ENCODE measurements at places on chromosomes 7 and 10.

GRCh38 chr7:12866207-12866606 lies 178.8 kb downstream of the ARL4A start:
- DNase-seq, result no peak

DNA sequence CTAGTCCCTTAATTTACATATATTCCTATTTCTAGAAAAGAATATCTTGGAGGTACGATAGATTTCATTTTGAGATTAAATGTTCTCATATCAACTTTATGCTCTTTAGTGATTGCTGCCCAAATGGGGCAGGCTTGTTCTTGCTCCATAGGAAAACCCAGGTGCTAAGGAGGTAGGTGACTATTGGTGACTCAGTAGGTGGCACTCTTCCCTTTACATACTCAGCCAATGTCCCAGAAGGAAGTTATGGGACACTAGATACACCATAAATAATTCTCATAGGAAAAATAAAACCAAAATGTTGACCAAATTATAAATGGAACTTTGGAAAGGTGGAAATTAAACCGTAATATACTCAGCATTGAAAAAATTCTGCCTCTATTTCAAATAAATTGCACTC lies 4.0 kb downstream of the SKAP2 start:
- no peak for DNase-seq

GRCh38 chr10:124016804-124017375 lies 76.5 kb downstream of the CHST15 start:
- DNase-seq, result no peak

DNA sequence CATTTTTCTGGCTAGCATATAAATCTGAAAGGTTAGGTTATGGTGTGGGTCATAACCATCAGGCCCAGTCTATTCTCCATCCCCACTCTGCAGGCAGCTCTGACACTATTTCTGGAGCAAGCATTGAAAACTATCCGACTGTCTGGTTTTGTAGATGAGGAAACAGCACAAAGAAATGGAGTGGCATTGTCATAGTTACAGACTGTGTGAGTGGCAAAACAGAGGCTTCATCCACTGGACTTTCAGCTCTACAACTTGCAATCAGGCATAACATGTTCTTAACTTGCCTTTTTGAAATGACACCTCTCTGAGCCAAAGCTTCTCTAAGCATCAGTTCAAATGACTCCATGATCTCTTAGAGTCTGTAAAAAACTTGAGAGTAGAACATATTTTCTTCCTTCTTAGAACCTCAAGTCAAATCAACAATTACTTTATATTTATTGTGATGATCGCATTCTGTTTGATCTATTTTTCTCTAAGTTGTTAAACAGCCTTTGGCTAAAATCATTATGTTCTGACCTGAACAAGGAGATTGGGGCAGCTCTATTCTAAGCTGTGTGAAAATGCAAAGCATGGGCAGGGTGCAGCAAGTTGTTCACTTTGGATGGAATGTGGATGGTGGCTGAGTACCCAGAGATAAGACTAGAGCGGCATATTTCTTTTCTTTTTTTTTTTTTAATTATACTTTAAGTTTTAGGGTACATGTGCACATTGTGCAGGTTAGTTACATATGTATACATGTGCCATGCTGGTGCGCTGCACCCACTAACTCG lies 68.5 kb downstream of the LRRC4 start:
- no peak for DNase-seq

- no peak for DNase-seq
Observed at GRCh38 chr10:71534568-71535194, 138.0 kb downstream of the CDH23 start.

DNA sequence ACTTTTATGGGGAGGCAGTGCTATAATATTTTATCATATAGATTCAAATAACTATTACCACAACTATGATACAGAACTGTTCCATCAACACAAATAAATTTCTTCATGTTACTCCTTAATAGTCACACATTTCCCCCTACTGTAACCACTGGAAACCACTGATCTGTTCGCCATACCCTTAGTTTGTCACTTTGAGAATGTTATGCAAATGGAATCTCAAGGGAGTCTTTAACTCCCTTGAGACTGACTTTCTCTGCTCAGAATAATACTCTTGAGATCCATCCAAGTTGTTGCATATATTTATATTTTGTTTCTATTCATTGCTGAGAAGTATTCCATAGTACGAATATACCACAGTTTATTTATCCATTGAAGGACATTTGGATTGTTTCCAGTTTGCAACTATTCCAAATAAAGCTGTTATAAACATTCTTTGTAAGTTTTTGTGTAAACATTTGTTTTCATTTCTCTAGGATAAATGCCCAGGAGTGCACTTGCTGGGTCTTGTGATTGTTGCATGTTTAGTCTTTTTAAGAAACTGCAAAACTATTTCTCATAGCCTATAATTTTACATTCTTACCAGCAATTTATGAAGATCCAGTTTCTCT lies 19.7 kb upstream of the PON2 start:
- no peak for DNase-seq

DNA sequence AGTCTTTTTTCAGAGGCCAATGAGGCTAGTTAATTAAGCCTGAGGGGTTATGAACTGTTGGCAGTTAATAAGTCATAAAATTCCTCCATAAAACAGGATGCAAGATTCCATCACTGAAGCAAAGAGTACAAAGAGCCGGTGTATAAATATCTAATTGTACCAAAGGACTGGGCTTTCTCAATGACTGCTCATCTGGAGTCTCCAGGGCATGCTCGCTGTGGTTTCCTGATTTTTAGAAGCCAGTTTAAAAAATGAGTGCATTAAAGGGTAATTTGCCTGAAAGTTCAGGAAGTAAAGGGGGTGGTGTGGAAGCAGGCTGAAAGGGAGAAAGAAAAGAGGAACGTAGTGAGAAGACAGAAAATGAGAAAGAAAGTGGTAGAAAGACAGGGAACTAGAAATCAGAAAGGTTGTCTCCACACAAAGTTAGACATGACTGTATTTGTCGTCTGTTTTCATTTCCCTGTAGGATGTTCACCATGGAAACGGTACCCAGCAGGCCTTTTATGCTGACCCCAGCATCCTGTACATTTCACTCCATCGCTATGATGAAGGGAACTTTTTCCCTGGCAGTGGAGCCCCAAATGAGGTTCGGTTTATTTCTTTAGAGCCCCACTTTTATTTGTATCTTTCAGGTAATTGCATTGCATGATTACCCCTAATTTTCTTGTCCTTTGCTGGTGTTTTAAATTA lies 282.3 kb downstream of the TWIST1 start:
- DNase-seq, result no peak

GRCh38 chr10:75612904-75613684 lies 181.7 kb downstream of the LRMDA start:
- no peak for DNase-seq

- DNase-seq, result no peak
Observed at GRCh38 chr7:81725812-81726127, 44.1 kb downstream of the HGF start.

DNA sequence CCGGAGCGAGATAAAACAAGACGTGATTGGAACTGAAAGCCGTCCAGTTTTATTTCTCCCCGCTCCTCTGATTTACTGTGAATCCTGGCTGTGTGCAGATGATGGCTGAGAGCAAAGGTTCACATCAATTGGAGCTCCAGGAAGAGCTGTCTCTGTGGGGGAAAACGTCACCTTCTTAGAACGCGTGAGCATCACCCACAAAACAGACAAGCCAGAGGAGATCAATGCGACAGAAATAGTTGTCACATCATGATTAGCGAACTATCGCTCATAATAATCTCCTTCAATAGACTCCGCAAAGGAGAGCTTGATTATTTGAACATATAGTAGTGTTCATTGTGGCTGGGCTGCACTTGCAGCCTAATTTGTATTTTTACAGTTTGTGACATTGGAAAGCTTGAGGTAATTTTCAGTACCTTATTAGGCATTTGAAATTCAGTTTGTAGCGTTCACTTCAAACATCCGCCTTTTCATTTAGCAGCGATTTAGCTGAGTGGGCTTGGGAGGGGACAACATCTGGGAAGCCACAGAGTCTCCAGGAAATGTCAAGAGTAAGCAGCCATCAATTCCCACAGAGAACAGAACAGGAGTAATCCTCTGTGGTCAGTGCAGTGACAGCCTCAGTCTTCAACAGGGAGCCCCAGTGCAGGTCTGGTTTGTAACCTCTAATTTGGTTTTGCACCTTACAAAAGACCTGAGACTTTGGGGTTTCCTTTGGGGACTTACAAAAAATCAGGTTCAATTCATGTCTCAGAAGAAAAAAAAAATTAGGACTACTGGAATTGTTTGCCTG lies 276.8 kb upstream of the PFKP start:
- DNase-seq, result no peak

- DNase-seq, result no peak
Observed at GRCh38 chr10:125118011-125118611, 42.3 kb downstream of the CTBP2 start.

- DNase-seq, result no peak
Observed at GRCh38 chr7:146090023-146090645, 26.5 kb upstream of the CNTNAP2 start.
